ENCODE measurements at places on chromosomes 6 and 20.

DNA sequence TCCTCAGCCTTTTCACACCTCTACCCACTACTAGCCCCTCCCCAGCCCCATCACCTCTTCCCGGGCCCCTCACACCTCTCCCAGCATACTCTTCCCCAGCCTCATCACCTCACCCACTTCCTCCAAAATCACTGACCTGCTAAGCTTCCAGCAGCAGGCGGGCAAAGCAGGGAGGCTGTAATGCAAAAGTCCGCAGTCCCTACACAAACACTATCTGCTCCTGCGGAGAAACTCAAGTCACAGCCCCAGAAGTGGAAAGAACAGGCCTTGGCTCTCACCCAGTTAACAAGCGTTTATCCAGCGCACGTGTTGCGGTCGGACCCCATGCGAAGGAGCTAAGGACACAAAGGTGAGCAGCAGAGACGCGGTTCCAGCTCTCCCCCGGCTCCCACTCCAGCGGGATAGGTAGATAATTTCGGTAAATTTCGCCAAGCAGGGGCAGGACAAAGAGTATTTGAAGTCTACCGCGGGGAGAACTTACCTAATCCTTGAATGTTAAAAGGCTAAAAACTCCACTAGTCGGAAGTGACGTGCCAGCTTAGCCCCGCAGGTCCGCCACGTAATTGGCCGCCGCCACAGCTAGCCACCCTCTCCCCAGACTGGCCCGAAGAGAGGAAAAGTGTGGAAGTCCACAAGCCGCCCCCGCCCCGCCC lies 728 bp upstream of the TRIM39 start:
- no peak for DNase-seq

DNA sequence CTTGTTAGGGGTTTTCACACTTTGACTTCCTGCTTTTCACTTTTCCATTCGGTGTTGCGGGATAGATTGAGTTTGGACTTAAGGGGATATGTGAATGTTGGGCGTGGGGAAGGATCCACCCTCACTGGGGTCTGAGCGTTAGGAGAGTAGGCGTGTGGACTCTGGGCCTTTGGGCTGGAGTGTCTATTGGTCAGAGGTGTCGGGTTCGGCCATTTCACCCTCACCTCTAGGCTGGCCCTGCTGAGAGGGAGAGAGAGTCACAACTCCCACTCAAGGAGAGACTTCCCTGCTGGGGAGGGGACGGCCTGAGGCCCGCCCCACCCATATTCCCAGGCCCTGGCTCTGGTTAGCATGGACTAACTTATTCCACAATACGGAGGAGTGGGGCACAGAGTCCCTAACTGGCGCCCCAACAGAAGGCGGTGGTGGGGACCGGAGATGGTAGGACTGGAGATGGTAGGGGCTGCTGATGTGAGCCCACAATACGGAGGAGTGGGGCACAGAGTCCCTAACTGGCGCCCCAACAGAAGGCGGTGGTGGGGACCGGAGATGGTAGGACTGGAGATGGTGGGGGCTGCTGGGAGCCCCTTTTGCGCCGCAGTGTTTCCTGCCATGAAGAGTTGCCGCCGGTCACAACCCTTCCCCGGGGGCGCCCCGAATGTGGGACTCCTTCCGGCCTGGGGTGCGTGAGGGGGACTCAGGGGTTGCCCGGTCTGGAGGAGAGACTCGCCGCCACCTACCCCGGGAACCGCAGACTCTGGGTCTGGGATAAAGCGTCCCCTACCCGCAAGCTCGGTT lies 1.4 kb upstream of the PTPRA start:
- DNase-seq = no peak

DNA sequence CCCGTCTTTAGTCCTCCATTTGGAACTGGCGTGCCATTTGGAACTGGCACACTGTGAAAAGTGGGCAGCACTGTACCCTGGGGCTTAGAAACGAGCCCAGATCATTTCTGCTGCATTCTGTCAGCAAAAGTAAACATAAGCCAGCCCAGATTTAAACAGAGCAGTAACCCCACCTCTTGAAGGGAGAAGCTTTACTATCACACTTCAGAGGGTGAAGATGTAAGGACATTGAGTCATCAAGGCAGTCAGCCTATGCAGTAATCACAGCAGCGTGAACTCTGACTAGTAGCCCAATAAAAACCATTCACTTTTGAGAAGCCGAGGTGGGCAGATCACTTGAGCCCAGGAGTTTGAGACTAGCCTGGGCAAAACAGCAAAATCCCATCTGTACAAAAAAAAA lies 216.9 kb downstream of the EYA2 start:
- no peak for DNase-seq

- no peak for DNase-seq
These were observed 72.9 kb downstream of the TSBP1 start for GRCh38 chr6:32298632-32299336.

- DNase-seq = no peak
These were observed 62.2 kb downstream of the RFPL4B start for GRCh38 chr6:112409311-112409710.

GRCh38 chr6:127717384-127717783 lies 140.4 kb downstream of the C6orf58 start:
- no peak for DNase-seq

DNA sequence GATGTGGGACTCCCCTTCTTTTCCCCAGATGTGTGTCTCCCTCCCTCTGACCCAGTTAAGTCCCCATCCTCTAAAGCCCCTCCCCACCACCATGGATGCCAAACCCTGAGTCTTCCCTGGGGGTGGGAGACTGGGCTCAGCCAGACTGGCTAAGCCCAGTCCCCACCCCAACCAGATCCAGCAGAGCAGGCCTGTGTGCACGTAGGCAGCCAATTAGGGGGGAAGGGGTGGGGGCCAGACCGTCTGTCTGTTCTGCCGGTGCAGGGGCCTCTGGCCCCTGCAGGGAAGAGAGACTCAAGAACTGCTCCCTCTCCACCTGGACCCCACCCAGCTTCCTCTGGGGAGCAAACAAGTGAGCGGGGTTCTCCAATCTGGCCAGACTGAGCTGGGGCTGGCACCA lies 605 bp downstream of the COX4I2 start:
- DNase-seq = no peak

DNA sequence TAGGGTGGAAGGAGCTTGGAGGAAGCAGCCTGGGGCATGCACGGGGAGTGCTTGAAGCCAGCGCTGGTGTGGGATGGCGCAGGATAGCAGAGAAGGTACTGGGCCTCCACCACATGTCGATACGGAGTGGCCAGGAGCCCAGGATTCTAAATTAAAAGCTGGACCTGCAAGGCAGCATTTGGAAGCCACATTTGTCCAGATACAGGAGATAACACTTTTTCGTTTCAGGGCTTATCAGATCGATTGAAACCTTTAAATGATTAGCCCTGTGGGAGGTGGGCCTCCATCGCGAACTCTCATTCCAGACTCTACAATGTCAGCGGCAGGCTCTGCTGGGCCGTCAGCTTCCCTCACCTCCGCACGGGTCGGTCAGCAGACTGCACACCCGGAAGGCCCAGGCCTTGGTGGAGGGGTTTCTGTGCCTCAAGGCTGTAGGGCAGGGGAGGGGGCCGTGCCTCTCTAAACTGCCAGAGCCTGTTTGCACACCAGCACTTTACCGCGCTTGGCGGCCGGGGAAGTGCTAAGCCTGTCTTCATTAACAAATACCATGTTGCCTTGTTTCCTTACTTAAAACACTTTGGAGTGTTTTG lies 17.9 kb downstream of the EDN3 start:
- no peak for DNase-seq

All from suppressor macrophage (primary cell).